ENCODE measurements at places on chromosomes 16 and 17.

- H3K27me3 ChIP-seq, result peaks cover 18% of the 10 kb centered on the region
- no peak for DNase-seq
- H3K36me3 ChIP-seq, result no peaks in the 10 kb centered on the region
Measured at GRCh38 chr16:54654429-54654828, 276.2 kb upstream of the IRX5 start.

- peaks cover 9% of the 10 kb centered on the region for H3K27me3 ChIP-seq
- no peaks in the 10 kb centered on the region for H3K36me3 ChIP-seq
- no peaks in the 10 kb centered on the region for H3K4me1 ChIP-seq
- no peak overlapping the region for H3K27ac ChIP-seq
Measured at GRCh38 chr17:44601973-44602372, 44.7 kb downstream of the FZD2 start.

- H3K27ac ChIP-seq, result no peak overlapping the region
- no peak overlapping the region for H3K4me3 ChIP-seq
- no peak for DNase-seq
- H3K36me3 ChIP-seq, result peaks cover 2% of the 10 kb centered on the region
- H3K27me3 ChIP-seq, result peaks cover 3% of the 10 kb centered on the region
Measured at GRCh38 chr16:68234188-68235107, 1.5 kb downstream of the ESRP2 start.

DNA sequence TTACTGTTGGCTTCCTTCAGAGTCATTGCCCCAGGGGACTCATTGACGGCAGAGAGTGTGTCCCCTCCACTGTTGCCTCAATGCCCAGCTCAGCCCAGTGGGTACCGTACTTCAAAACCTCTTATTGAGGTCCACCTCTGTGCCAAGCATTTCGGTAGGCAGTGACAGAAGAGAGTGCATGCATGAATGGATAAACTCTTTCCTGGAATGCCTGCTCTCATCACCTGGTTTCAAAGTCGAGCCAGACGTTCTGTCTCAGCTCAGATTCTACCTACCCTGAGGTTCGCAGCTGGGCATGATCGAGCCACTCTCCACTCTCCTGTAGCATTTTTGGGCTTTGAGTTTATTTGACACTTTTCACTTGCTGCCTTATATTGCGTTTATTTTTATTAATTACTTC lies 647.0 kb downstream of the MAF start:
- no peaks in the 10 kb centered on the region for H3K4me1 ChIP-seq
- no peaks in the 10 kb centered on the region for H3K27me3 ChIP-seq
- no peak overlapping the region for H3K4me3 ChIP-seq
- H3K27ac ChIP-seq, result no peak overlapping the region

GRCh38 chr17:73334771-73335513 lies 23.1 kb upstream of the CDC42EP4 start:
- H3K27me3 ChIP-seq, result peaks cover 4% of the 10 kb centered on the region
- no peak for DNase-seq
- no peak overlapping the region for H3K4me3 ChIP-seq

DNA sequence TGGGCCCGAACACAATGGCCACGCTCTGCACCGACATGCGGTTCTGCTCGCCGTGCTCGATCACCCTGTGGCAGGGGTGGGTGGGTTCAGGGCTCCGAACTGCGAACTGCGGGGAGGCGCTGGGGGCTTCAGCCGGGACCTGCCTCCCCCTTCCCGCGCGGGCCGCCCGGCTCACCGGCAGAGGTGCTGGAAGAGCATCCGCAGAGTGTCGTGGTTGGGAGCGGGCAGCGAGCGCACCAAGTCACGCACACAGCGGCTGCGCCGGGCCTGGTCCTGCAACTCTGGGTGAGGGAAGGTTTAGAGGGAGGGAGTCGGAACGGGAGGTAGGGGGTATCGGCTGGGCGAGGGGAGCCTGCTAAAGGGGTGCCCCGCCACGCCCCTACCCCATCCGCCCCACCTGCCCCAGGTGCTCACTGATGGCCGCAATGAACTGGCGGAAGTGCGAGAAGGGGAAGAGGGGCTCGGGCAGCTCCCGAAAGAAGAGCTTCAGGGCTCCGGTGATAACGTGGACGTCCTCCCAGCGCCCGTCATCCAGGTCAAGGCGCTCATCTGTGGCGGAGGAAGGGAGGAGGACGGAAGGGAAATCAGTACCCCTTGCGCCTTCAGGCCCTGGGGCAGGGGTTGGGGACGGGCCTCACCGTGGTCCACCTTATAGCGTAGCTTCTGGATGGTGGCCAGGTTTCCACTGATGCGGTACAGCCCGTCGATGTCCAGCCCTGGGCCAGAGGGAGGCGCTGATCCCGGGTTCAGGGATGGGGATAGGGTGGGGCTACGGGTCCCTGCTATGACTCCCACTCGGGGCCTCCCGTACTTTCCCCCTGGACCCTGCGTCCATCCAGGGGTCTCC lies 36.9 kb downstream of the ARHGAP27 start:
- peaks cover 15% of the 10 kb centered on the region for H3K36me3 ChIP-seq
- no peak for DNase-seq
- no peak overlapping the region for H3K4me3 ChIP-seq
- peaks cover 7% of the 10 kb centered on the region for H3K4me1 ChIP-seq

- peak overlapping the region; percentile 23 for H3K27ac ChIP-seq
- H3K4me3 ChIP-seq, result no peak overlapping the region
- H3K4me1 ChIP-seq, result peaks cover 65% of the 10 kb centered on the region
- H3K36me3 ChIP-seq, result peaks cover 4% of the 10 kb centered on the region
- DNase-seq, result no peak
Measured at GRCh38 chr17:7025245-7025644, 2.4 kb downstream of the BCL6B start.

GRCh38 chr16:63960321-63960720 lies 1161.5 kb downstream of the CDH11 start:
- H3K27ac ChIP-seq, result no peak overlapping the region
- H3K36me3 ChIP-seq, result no peaks in the 10 kb centered on the region
- no peak overlapping the region for H3K4me3 ChIP-seq
- H3K4me1 ChIP-seq, result no peaks in the 10 kb centered on the region

GRCh38 chr17:61058066-61058465 lies 341.6 kb upstream of the TBX2 start:
- no peak overlapping the region for H3K4me3 ChIP-seq
- no peak for DNase-seq
- no peaks in the 10 kb centered on the region for H3K36me3 ChIP-seq
- no peaks in the 10 kb centered on the region for H3K27me3 ChIP-seq
- peaks cover 24% of the 10 kb centered on the region for H3K4me1 ChIP-seq

DNA sequence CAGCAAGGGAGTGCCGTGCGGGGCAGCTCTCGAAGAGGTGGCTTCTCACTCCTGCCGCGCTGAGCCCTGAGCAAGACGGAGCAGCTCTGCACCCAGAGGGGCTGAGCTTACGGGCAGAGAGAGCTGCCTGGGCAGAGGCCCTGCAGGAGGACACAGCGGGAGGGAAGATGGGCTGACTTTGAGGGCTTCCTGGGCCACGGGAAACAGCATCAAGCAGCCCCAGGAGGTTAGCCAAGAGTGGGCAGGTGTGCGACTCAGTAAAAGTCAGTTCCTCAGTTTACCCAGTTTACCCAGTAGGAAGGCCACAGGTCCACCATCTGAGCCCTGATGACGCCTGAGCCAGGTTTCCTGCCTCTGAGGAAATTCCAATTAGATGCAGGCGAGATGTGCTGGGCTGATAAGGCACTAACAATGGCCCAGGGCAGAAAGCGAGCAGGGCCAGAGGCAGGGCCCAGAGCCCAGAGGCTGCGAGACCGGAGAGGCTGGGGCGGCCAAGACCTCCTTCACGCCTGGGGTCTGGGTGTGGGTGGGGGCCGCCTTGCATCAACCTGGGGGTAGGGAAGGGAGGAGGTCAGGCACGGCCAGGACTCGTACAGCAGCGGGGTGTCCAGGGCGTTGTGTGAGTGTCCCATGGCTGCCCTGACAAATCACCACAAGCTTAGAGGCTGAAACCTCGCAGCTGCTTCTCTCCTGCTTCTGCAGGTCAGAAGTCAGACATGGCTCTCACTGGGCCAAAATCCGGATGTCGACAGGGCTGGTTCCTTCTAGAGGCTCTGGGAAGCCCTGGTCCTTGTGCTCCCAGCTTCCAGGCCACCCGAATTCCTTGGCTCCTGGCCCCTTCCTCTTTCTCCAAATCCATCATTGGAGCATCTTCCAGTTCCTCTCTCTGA lies 32.0 kb upstream of the CIBAR2 start:
- H3K36me3 ChIP-seq, result no peaks in the 10 kb centered on the region
- no peak overlapping the region for H3K27ac ChIP-seq
- H3K4me3 ChIP-seq, result no peak overlapping the region
- no peak for DNase-seq
- H3K27me3 ChIP-seq, result no peaks in the 10 kb centered on the region
- H3K4me1 ChIP-seq, result no peaks in the 10 kb centered on the region

DNA sequence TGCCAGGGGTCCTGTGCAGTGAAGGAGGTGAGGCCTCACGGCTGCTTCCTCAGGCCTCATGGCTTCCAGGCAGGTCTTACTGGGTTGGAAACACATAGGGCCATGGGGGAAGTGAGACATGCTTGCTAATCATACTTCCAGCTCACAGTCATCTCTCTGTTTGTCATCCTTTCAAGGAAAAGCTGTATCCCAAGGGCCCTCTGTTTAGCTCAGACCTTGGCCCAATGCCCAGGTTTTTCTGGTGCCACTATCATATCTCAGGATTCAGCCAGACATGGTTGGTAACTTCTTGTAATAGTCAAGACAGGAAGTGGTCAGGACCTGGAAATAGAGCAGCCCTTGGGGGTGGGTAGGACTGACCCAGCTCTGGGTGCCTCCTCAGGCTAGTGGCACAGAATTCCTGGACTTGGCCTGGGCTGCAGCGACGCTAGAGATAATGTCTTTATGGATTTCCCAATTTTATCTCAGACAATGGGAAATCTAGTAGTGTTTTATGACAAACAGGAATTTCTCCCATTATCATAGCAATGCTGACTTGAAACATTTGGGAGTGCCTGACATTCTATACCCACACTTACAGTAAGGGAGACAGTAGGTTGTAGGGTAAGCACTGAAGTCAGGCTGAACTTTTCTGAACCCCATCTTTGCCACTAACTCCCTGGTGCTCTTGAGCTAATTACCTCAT lies 13.5 kb upstream of the ITGB3 start:
- H3K27me3 ChIP-seq, result peaks cover 12% of the 10 kb centered on the region
- H3K36me3 ChIP-seq, result no peaks in the 10 kb centered on the region
- H3K27ac ChIP-seq, result no peak overlapping the region
- H3K4me1 ChIP-seq, result peaks cover 17% of the 10 kb centered on the region
- H3K4me3 ChIP-seq, result no peak overlapping the region

GRCh38 chr16:48526058-48526957 lies 83.7 kb downstream of the N4BP1 start:
- no peaks in the 10 kb centered on the region for H3K27me3 ChIP-seq
- H3K4me1 ChIP-seq, result peaks cover 7% of the 10 kb centered on the region
- H3K27ac ChIP-seq, result no peak overlapping the region

GRCh38 chr17:74567397-74567796 lies at the start of gene CD300H:
TSS of gene CD300H (minus strand) at chr17:74567509.
- DNase-seq, result no peak
- no peaks in the 10 kb centered on the region for H3K36me3 ChIP-seq
- H3K27me3 ChIP-seq, result peaks cover 18% of the 10 kb centered on the region
- no peak within 1 kb of the TSS for H3K4me3 ChIP-seq

- H3K4me3 ChIP-seq, result no peak overlapping the region
- peaks cover 13% of the 10 kb centered on the region for H3K27me3 ChIP-seq
- no peak overlapping the region for H3K27ac ChIP-seq
- DNase-seq, result no peak
Measured at GRCh38 chr17:28470914-28471366, 2.5 kb upstream of the SLC13A2 start.

- no peak for DNase-seq
- H3K27me3 ChIP-seq, result peaks cover 18% of the 10 kb centered on the region
- peak overlapping the region; percentile 27 for H3K4me3 ChIP-seq
- peaks cover 6% of the 10 kb centered on the region for H3K4me1 ChIP-seq
Measured at GRCh38 chr17:81735264-81736102, 23.4 kb downstream of the SLC25A10 start.

DNA sequence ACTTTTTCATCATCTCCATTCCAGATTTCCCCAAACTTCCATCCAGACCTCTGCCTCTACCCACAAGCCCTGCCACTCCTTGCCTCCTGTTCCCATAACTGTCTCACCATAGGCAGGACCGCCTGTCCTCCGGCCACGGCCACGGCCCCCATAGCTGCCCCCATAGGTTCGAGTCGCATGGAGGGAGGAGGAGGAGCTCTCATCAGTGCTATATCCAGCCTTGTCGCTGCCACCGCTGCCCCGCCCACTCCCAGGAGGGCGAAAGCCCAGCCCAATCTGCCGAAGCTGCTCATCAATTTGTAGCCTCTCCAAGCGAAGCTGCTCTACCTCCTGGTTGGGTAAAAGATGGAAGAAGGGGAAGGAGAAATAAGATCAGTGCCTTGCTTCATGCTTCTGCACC lies 3.4 kb upstream of the SOX15 start:
- H3K27me3 ChIP-seq, result no peaks in the 10 kb centered on the region
- DNase-seq, result no peak
- H3K27ac ChIP-seq, result no peak overlapping the region
- H3K4me3 ChIP-seq, result no peak overlapping the region

GRCh38 chr17:8365143-8365542 lies 11.4 kb downstream of the KRABD2 start:
- H3K4me3 ChIP-seq, result no peak overlapping the region
- peaks cover 11% of the 10 kb centered on the region for H3K36me3 ChIP-seq
- H3K4me1 ChIP-seq, result peaks cover 5% of the 10 kb centered on the region
- no peaks in the 10 kb centered on the region for H3K27me3 ChIP-seq

DNA sequence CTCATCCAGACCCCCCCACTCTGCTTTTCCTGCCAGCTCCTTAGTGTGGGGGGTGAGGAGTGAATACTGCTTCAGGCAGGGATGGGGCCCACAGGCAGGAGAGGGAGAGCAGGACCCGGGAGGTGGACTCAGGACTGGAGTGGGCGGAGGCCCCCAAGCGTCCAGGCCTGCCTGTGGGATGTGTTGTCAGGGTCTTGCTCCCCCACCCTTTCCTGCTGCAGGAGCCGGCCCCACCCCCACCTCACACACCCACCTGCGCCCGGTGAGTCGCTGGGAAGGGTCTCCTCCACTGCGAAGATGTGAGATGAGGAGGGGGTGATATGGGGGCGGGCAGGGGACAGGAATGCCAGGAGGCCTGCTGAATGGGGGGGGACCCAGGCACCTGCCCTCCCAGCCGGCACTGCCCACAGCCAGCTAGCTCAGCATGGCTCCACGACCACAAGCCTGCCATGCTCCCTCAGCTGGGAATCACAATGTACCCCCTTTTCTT lies 1.1 kb downstream of the FAM171A2 start:
- no peaks in the 10 kb centered on the region for H3K4me1 ChIP-seq
- H3K36me3 ChIP-seq, result no peaks in the 10 kb centered on the region
- H3K27ac ChIP-seq, result no peak overlapping the region
- peaks cover 49% of the 10 kb centered on the region for H3K27me3 ChIP-seq
- no peak for DNase-seq
- H3K4me3 ChIP-seq, result peak overlapping the region; percentile 39

All from activated T-helper 1 cell treated with anti-CD3 and anti-CD28 coated beads, Interleukin-12 subunit alpha, Interleukin-12 subunit beta, Interleukin-2, Interleukin-4 antibody, amounts not matched to agents 30 ng/mL and 10 ng/mL and 1 ng/mL, durations not matched to agents 14 hours and 24 hours and 36 hours (primary cell).